ENCODE measurements at places on chromosomes 11 and 22.
A peak's percentile ranks its signal among the peaks of the same experiment; 100 is the strongest.

DNA sequence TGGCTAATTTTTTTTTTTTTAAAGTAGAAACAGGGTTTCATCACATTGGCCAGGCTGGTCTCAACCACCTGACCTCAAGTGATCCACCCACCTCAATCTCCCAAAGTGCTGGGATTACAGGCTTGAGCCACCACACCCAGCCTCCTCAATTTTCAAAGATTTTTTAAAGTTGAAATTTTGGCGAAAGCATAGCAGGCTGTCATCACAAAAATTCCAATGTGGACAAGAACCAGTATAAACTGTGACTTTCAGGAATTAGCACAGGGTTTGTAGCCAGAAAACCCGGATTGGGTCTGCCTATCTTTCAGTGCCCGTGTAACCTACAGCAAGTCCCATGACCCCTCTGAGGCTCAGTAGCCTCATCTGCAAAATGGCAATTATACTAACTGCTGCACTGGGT, 80.2 kb downstream of the SGSM3 start:
- no peak for DNase-seq

DNA sequence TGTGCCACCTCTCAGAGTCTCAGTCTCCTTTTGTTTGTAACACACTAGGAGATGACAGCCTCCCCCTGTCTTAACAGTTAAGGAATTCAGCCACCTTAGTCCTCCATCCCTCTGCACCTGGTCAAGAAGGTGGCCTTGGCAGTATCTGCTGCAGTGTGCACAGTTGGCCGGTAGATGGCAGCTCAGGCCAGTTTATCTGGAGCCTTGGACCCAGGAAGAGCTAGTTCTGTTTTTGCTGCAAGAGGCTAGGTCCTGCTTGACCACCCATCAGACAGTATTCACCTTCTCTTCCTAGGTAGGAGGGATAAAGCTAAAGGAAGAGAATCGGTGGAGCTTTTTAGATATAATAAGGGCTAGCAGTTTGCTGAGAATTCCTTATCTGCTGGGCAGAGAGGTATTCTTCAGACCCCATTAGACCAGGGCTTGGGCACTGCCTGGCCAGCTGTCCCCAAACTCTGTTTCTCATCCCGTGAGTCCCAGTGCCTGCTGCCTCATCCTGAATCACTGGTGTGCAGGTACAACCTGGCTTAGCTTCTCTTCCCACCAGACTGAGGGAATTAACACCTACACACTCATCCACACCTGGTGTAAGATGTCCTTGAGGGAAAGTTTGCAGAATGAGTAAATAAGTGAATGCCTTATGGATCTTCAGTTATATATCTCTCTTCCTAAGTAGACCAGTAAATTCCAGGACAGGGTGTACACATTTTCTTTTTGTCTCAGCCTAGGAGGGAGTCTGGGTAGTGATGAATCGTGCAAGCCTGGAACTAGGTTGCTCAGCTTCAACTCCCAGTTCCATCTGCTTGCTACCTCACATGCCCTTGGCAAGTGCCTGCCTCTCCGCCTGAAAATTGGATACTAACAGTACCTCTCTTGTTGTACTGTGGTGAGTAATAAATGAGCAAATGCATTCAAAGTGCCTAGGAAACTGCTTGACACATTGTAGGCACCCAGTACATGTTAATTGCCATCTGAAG, 70.8 kb upstream of the NARS2 start:
- peak; percentile 6 for DNase-seq

GRCh38 chr22:30275625-30276024, 9.0 kb upstream of the OSM start:
- no peak for DNase-seq

- DNase-seq = no peak
Observed at GRCh38 chr11:19567996-19568395, 144.6 kb upstream of the NAV2 start.

- DNase-seq = no peak
Observed at GRCh38 chr11:93410441-93410840, 79.9 kb downstream of the DEUP1 start.

- DNase-seq = no peak
Observed at GRCh38 chr22:49660794-49661781, 166.6 kb downstream of the BRD1 start.

DNA sequence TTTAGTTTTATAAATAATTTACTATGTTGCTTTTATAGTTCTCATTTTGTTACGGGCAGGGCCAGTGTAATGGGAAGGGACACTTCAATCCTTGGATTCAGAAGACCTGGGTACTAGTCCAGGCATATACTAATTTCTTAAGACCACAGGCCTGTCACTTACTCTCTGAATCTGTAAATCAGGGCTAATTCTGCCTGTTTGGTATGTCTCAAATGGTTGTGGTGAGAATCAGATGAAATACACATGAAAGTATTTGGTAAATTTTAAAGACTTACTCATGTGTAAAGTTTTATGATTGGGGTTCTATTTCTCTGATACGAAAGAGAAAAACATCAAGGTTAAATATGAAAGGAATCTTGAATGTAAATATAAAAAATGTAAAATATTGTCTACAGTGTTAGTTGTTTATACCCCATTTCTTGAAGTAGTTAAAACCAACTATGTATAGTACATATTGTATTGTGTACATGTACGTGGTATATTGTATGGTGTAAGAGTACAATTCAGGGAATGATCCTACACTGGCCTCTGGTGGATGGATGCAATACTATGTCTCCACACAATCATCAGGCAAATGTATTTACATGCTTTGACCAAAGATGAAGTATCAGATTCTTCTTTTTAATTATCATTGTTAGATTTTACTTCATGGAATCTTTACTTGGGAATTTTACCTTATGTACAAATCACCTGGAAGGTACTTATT, 24.5 kb upstream of the RAG2 start:
- no peak for DNase-seq

DNA sequence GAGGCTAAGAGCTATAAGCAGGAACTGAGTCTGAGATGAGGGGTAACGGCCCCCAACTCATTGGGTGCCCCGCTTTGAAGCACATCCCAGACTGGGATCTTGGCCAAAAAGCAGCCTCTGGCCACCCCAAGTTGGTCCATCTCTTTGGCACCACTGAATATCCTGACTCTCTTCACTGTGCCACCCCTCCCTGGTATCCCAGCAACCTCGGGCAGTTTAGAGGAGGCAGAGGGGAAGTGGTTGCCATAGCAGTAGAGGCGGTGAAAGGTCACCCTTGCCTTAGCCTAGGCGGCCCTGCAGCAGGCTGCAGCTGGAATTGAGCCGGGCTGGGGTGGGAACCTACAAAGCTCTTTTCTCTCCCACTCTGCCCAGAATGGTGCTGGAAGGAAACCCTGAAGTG, 1.1 kb downstream of the PELI3 start:
- no peak for DNase-seq

GRCh38 chr11:122240638-122241037, 124.6 kb upstream of the BLID start:
- DNase-seq = no peak

DNA sequence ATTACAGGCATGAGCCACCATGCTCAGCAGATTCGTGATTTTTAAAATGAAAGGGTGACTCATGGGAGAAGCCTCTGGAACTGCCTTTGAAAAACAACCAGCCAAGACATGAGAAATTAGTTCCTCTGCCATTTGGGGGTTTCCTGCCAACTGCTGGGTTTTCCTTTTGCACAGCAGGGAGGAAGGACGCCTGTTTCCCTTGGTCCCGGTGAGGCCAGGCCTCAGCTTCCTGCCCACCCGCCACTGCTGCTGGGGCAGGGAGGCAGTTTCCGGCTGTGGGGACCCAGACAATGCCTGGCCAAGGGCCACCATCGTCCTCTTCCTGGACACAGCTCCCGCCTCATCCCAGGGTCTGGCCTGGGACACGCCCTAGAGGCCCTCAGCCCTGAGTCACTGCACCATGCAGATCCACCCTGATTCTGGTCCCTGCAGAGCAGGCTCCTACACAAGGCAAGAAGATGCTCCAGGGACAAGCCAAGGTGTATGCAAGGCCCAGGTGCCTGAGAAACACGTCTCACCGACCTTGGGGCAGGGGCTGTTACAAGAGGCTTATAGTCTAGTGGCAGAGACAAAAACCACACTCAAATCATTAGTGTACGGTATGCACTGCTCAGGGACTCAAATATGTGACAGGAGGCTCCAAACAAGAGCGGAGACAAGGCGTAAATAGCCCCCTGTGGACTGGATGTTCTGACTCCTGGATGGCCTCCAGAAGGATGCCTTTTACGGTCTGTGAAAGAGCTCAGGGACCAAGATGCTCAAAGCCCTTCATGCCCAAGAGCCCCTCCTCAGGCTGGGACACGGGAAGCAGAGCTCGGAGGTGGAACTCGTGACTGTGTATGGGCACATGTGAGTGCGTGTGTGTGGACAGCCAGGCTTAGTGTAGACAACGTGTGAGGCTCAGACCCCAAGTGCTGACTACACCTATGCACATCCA, 10.0 kb downstream of the PPM1F start:
- no peak for DNase-seq

GRCh38 chr11:19646921-19647320, 65.7 kb upstream of the NAV2 start:
- DNase-seq = no peak

- no peak for DNase-seq
Observed at GRCh38 chr11:133678191-133678590, 145.9 kb upstream of the OPCML start.

GRCh38 chr11:130891326-130891725, 25.0 kb downstream of the SNX19 start:
- DNase-seq = no peak
